A673 (cell line): ENCODE measurements at places on chromosomes 4 and X.

DNA sequence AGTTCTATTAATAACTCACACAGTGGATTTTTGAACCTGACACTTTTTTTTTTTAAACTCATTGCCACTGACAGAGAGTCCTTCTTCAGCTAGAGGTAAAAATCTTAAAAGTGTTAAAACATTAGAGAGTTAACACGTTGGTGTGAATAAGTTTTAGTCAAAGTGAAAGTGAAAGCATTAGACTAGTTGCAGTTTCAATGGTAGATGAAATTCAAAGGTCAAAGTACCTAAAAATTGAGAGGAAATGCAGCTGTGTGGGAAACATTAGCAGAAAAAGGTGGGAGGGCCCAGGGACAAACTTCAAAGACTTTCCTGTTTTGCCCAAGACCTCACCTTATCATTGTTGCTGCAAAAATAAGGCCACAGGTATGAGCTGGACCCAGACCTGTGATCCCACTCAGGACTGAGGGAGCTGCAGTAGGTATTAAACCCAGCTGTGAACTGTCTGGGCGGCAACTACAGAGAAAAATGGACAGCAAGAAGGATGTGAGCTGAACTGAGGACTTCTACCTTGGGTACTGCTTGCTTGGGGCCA, 17.6 kb upstream of the GABRA4 start:
- DNase-seq = no peak

DNA sequence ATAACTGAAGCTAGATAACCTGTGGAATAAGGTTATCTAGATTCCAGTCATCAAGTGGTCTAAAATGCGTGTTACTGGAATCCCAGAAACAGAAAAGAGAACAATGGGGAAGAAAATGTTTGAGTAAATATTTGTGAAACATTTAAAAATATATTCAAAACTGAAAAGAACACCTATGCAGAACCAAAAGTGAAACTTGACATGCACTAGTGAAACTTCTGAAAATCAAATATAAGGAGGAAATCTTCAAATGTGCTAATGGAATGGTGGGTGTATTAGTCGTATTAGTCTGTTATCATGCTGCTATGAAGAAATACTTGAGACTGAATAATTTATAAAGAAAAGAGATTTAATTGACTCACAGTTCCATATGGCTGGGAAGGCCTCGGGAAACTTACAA, 512.4 kb upstream of the KLHL4 start:
- no peak for DNase-seq

GRCh38 chr4:188550296-188550695, 411.1 kb downstream of the TRIML1 start:
- peak; percentile 94 for DNase-seq

DNA sequence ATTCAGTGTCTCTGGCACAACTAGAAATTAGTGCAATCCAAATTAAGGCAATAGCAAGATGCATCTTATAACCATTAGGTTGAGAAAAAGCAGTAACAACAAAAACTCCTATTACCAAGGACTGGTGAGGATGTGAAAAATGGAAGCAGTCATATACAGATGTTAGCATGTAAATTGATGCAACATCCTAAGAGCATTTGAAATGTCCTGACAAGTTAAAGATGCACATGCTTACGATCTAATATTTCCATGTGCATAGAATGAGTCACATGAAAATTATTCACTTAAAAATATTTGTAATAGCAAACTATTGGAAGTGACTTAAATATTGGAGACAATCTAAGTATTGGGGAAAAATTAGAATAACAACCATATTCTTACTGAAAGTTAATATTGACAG, 163.0 kb downstream of the FAM13A start:
- DNase-seq = no peak

- DNase-seq = no peak
These were observed 360.3 kb upstream of the NOCT start for GRCh38 chr4:138655286-138655685.

- DNase-seq = peak; percentile 3
These were observed 143.8 kb downstream of the ACTRT1 start for GRCh38 chrX:127908384-127908783.

- DNase-seq = no peak
These were observed 108.7 kb upstream of the PACRGL start for GRCh38 chr4:20591571-20591970.

DNA sequence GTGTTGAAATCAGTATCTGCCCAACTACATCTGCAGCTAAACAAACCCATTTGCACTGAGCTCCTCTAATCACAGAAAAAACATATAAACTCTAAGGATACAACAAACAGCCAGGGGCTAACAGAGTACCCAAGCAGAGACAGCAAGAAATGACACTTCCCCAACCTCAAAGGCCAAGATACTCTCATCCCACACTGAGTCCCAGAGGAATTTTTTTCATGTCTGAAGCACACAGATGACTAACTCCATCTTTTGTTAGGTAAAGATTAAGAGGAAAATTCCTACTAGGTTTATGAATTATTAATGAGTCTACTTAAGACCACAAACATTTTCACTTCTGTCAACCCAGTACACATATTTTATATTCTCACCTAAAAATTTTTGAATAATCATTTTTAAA, 31.6 kb downstream of the SEPSECS start:
- DNase-seq = peak; percentile 80

- DNase-seq = no peak
These were observed 45.0 kb downstream of the PIR start for GRCh38 chrX:15448010-15448639.

DNA sequence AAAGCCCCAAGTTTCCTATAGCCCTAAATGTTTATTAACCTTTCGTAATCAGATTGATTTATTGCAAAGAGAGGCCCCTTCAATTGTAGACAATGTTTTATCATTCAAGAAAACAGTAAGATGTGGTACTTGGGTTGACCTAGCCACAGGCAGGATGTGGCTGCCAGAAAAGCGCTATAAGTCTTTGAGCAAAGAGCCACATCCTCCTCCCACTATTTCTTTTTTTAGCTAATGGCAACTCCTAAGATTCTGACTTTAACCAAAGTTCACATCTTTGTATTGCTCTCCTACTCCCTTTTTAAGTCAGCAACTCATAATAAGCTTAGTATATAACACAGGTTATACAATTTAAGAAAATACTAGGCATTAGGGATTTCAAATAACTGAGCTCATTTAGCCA, 70.7 kb upstream of the PPP3CA start:
- DNase-seq = no peak

DNA sequence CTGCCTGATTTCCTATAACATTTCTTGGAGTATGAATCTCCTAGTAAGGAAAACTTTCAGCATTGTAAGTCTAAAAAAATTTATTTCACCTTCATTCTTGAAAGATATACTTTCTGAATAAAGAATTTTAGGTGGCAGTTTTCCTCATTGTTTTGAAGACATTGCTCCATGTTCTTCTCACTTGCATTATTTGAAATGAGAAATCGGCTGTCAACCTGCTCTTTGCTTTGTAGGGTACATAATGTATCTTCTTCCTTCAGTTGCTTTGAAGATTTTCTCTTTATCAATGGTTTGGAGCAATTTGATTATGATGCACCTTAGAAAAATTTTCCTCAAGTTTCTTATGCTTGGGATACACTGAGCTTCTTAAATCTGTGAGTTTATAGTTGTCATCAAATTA, 120.3 kb downstream of the EVC2 start:
- DNase-seq = no peak

- no peak for DNase-seq
These were observed 150.6 kb downstream of the GPC3 start for GRCh38 chrX:133834771-133835170.

DNA sequence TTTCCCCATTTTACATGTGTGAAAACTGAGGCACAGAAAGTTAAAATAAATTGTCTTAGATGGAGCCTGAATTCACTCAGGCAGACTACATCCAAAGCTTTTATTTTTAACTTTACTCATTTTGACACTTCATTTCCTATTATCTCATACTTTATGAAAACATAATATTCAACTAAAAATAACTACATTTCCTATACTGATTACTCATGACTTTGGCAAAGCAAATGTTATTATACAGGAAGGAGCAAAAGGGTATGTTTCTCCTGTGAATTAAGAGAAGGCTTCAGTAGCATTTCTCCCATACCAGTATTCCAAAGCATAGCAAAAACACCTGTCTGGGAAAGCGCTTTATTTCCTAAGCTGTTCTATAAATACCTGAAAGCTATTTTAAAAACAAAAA, 178.6 kb downstream of the ADAMTS3 start:
- no peak for DNase-seq
